GM10248 (cell line): ENCODE measurements at places on chromosomes 4 and X.

DNA sequence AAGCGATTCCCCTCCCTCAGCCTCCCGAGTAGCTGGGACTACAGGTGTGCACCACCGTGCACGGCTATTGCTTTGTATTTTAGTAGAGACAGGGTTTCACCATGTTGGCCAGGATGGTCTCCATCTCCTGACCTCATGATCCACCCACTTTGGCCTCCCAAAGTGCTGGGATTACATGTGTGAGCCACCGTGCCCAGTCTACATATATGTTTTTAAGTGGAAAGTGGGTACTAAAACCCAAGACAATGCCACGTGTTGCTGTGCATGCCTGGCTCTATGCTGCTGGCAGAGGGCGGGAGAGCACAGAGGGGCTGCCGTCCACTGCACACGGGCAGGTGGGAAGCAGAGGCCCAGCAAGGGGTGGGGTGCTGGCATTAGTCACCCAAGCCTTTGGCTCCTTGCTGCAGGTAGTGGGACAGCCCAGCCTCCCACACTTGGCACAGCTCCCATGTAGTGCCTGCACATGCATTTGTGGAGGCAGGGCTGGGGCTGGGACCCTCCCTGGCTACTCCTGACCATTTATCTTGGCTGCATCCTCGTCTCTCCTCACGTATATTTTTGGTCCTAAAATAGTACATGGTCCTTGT is 3.5 kb downstream of the EMD start:
- no peak for DNase-seq

DNA sequence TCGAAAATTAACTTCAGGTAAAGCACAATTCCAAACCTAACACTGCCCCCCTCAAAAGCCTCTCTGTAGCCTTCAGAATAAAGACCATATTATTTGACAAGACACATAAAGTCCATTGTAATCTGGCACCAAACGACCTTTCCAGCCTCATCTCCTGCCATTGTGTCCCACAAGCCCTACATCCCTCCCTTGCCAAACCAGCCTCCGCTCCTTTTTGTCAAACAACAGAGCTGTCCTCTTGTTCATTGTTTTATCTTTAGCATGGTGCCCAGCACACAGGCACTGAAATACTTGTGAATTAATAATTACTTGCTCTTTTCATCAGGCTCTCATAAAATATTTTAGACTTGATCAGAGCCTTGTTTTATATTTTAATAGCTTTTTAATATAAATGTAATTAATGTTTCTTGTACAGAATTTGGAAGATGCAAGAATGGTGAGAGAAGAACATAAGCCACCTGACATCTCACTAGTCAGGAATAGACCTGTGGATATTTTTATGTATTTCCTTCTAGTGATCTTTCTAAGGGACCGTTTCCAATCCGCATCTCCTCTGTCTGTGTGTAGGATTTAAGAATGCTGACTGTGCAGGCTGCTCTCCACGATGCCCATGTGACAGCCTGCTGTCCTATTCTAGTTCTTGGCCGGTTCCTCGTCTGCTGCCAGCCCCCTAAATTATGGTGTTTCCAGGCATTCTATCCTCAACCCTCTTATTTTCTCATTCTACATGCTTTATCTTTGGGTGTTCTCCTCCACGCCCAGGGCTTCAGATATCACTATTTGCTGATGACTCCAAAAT is 3.0 kb upstream of the IRF2 start:
- no peak for DNase-seq

GRCh38 chrX:789096-789495 is 158.5 kb downstream of the SHOX start:
- DNase-seq: no peak

DNA sequence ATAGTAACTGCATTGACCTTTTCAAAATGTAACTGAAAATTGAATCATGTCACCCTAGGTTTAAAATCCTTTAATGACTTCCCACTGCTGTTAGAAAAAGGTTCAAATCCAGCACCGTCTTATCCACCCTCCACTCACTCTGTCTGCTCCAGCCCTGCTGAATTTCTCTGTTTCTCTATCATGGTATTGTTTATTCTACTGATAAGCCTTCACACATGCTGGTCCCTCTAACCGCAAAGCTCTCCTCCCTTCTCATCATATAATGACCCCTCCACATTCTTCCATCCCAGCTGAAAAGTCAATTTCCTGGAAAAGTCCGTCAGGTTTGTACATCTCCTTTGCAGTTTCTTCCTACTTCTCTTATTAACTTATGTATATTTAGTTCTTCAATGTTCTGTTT is 389.2 kb upstream of the F9 start:
- DNase-seq: no peak

GRCh38 chrX:134180601-134181274 is 56.2 kb upstream of the CCDC160 start:
- no peak for DNase-seq

- DNase-seq: no peak
Observed at GRCh38 chrX:55638933-55639332, 15.7 kb downstream of the FOXR2 start.

GRCh38 chr4:98544141-98544817 is 114.1 kb downstream of the TSPAN5 start:
- no peak for DNase-seq

- no peak for DNase-seq
Observed at GRCh38 chr4:11514779-11515419, 86.2 kb upstream of the HS3ST1 start.

GRCh38 chrX:137742846-137743245 is 176.9 kb downstream of the ZIC3 start:
- DNase-seq: no peak

- no peak for DNase-seq
Observed at GRCh38 chrX:118496763-118497079, 1.1 kb downstream of the DOCK11 start.

GRCh38 chr4:159204566-159204965 is 101.7 kb downstream of the RAPGEF2 start:
- DNase-seq: no peak

GRCh38 chr4:86302830-86303229 is 57.0 kb downstream of the MAPK10 start:
- no peak for DNase-seq

DNA sequence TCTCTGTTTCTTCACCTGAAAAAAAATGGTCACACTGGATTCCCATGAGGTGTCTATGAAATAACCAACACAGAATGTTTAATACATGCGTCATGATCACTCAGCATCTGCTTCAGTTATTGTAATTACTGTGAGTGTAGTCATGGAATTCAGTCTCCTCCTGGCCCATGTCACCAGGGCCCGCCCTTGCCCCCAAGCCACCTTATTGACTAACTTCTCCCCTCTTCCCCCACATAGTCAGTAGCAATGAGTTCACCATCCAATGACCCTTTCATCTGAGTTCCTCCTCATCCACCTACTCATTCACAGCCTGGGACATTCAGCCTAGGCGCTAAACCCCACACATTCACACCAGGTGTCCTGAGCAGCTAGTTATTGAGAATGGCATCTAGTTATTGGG is 15.6 kb downstream of the PNMA6F start:
- no peak for DNase-seq

DNA sequence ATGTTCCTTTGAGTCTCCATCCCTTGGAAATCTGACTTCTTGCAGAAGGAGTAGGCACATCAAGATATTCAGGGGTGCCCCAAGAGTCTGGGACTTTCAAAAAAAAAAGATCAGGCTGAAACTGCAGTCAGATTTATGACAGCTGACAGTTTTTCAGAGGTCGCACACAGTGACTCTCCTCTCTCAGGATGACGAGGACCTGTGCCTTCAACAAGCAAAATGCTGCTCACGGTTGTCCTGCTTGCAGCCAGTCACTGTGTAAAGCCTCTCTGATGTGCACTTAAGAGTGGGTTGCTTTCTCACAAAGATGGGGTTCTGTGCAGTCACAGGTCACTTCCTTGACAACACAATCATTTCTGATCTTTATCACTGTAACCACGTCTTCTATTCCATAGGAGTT is 178.2 kb downstream of the PTTG2 start:
- no peak for DNase-seq

GRCh38 chr4:2126309-2127043 is 67.3 kb downstream of the NAT8L start:
- DNase-seq: no peak

DNA sequence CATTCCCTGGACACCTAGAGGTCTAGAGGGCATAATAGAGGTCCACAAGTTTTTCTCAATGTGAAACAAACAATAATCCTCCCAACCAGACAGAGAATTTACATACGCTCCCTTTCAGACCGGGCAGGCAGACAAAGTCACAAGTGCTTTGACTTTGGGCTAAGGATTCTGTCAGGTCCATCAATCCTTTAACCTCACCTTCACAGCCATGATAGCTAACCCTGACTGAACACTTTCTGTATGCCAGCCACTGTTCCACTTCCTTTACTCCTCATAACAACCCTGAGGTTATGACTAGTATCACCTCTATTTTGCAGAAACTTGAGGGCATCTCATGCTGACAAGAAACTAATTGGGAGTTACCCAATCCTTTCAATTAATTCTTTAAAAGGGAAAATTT is 118.8 kb upstream of the AFF2 start:
- no peak for DNase-seq

GRCh38 chrX:9354918-9355317 is 109.9 kb upstream of the TBL1X start:
- no peak for DNase-seq

- DNase-seq: no peak
Observed at GRCh38 chr4:156673483-156673882, 298.1 kb downstream of the PDGFC start.

DNA sequence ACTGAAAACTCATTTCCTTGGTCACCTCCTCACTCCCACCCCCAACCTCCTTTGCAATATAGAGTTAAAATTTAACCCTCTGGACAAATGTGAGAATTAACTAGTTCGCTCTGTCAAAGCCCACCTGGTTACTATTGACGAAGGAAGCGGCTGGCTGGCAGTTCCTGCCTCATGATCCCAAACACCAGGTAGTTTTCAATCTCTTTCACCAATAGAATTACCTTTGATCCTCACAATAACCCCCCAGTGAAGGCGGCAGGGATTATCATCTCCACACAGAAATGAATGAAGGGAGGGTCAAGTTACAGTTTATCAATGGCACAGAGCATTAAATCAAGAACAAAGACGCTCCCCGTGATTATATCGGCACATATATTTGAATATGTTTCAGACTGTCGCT is 65.7 kb upstream of the TTC29 start:
- no peak for DNase-seq

- DNase-seq: no peak
Observed at GRCh38 chr4:186024637-186025407, 44.1 kb upstream of the TLR3 start.

DNA sequence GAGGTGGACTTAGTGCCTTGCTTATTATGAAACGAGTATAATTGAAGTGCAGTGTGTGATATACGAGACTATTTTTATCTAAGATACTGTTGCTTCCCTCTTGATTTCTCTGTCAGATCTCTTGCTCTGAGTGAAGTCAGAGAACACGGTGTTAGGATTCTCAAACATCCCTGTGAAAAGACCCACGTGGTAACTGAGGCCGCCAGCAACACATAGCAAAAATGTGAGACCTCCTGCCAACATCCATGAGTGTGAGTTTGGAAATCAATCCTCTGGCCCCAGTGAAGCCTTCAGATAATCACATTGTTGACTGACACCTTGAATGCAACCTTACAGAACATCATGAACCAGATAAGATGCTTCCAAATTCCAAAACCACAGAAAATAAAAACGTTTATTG is 954.4 kb downstream of the FAT4 start:
- DNase-seq: no peak
